ENCODE measurements at places on chromosomes 1 and 21.
A peak's percentile ranks its signal among the peaks of the same experiment; 100 is the strongest.

DNA sequence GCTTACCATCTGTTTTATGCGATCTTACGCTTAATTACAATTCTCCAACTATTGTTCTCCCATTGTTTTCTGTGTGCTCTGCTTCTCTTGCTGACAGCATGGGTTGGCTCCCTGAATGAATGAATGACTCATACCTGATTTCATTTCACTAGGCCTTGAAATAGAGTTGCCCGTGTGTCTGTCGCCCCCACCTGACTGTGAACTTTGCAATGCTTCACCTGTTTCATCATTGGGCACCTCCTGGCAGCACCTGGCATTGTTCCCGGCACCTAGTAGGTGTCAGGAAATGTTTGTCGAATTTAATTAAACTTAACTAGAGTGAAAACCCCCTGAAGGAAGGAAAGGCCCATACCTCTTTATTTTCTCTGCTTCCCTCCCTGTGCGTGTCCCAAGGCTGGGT lies 120.5 kb upstream of the KLHDC7A start:
- no peak for DNase-seq

DNA sequence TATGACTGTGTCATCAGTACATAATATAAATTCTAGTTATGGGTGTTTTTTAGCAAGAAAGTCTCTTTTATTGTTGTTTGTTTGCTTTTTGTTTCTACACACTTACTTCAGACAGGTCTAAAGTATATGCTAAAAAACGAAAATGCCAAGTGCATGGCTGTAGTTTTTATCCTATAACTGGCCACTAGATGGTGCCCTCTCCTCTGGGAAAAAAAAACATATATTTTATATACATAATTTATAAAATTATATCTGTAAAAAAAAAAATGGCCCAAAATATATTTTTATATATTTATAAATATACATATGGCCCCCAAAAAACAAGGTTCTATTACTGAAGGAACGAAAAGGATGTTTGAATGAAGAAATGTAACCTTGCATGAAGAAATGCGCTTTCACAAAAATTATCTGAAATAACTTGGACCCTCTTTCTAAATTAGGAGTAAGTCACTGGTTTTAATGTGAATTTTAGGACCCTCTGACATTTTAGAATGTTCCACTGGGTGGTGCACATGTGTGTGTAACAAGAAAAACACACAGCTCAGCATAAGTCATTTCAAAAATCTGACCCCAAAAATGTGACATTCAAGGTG lies 93.5 kb downstream of the TTLL7 start:
- peak; percentile 6 for DNase-seq

- no peak for DNase-seq
Observed at GRCh38 chr1:6686294-6686693, 15.3 kb downstream of the DNAJC11 start.

- no peak for DNase-seq
Observed at GRCh38 chr21:38297194-38297631, 40.4 kb downstream of the KCNJ15 start.

DNA sequence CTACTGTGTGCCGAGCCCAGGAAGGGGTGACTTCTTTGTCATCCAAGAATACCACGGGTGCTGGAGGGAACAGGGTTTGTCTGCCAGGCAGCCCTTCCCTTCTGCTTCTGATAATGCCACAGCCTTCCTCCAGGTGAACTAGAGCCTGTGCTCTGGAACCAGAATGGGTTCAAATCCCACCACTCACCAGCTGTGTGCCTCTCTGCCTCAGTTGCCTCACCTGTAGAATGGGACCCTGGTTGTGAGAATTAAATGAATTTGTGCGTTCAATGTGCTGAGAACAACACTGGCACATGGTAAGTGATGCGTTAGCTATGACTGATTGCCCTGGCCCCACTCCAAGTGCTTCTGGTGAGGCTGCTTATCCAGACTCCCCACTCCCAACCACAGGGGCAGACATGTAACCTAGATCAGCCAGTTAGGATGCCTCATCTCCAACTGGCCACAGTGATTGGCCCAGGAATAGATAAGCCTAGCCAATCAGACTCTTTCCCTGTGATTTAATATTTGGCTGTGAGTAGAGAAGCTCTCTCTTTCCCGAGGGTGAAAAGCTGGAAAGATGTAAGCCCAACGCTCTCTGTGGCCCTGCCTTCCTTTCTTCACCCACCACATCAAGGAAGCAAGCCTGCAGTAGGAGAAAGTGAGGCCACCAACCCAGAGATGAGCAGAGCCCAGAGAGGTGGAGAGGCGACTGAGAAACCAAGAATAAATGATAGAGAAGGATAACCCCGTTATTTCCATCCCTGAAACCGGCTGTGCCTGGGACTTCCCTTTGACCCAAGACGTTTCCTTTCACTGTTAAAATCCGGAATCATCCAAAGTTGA lies 20.8 kb upstream of the LAPTM5 start:
- peak; percentile 62 for DNase-seq
